ENCODE measurements at places on chromosomes 5 and 9. TPM values are rescaled to one million over a fixed set of nuclear protein-coding genes. Genes with fewer than 3 reads are reported as not detected.

CCDC171 gene
- total RNA-seq: 1.6 TPM

NCBP1 gene
- 20.0 TPM for total RNA-seq

RETREG1 gene
- total RNA-seq: 197 TPM

FAM221B gene
- not detected for total RNA-seq

WASHC1 gene
- total RNA-seq: 13.4 TPM

IDNK gene
- total RNA-seq: 3.4 TPM

KIF12 gene
- not detected for total RNA-seq

CMYA5 gene
- total RNA-seq: 886 TPM

WNT8A gene
- total RNA-seq: not detected

DNA sequence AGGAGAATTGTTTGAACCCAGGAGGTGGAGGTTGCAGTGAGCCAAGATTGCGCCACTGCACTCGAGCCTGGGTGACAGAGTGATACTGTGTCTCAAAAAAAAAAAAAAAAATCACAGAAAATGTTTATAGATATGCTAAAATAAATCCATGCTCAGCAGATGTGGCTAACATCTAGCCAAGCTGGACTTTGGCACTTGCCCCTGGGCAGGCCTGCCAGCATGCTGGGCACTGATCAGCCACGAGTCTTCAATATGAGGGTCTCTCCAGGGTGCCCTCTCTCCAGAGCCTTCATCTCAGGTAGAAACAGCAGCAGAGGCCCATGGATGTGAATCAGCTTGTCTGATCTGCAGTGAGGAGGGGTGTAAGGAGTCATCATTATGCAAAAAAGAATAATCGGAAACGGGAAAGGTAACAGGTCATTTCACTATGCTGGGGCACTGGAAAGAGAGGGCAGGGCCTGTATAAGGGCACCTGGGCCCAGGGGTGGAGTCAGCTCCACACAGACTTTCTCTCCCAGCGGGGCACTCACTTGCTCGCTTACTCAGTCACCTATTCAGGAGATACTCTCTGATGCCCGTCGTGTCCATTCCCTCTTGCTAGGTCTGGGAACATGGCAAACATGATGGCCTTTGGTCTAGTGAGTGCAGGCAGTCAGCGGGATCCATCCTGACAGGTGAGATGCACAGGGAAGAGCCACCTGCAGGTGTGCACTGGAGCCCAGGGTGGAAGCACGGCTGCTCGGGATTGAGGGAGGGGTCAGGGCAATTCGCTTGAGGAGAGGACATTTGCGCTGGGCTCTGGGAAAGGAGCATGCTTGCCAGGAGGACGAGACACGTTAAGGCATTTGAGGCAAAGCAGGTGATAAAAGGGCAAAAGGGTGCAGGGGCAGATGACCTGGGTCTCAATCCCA lies 17.1 kb downstream of the RNF44 start:
- DNase-seq: no peak

GRCh38 chr9:107665057-107665456 lies 175.5 kb upstream of the KLF4 start:
- DNase-seq: no peak

DNA sequence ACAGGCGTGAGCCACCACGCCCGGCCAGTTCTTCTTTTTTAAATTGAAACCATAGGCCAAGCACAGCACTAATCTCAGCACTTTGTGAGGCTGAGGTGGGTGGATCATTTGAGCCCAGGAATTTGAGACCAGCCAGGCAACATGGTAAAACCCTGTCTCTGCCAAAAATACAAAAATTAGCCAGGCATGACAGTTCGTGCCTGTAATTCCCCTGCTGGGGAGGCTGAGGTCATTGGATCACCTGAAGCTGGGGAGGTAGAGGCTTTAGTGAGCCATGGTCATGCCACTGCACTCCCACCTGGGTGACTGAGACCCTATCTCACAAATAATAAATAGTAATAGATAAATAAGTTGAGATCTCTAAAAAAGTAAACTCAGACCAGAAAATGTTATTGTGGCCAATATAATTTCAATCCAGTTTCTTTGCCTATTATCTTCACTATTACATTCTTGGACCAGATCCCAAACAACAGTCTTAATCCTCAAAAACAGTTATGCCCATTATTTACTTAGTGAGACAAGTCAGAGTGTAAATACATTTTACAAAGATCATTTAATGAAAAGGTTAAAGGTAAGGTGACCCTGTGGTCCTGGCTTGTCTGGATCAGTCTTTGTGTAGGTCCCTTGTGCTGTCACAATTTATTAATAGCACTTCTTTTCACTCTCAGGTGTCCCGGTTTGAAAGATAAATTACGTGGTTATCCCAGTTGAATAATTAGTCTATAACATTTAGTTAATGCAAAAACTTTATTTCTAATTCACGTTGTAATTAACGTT lies 53.6 kb downstream of the RAB24 start:
- DNase-seq: no peak

DNA sequence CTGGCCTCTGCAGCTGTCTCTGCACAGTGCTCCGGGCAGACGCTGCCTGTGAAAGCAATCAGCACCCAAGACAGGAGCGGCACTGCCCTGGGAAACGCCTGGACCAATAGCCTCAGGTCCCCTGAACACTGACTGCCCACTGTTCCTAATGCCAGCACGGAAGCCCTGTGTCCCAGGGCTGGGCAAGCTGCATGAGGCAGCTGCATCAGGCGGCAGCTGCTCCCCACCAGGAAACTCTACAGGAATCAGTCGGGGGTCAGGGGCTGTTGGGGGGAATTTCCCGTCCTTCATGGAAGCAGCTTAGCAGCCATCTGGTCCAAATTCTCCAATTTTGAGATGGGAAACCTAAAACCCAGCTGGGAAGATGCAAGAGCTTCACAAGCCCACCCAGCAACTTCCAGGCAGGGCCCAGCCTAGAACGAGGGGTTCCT lies 118.6 kb downstream of the VAV2 start:
- DNase-seq: no peak

GRCh38 chr5:143488381-143488780 lies 84.9 kb upstream of the NR3C1 start:
- DNase-seq: no peak

- DNase-seq: peak; percentile 76
Observed at GRCh38 chr5:39158127-39158593, 61.2 kb downstream of the FYB1 start.

DNA sequence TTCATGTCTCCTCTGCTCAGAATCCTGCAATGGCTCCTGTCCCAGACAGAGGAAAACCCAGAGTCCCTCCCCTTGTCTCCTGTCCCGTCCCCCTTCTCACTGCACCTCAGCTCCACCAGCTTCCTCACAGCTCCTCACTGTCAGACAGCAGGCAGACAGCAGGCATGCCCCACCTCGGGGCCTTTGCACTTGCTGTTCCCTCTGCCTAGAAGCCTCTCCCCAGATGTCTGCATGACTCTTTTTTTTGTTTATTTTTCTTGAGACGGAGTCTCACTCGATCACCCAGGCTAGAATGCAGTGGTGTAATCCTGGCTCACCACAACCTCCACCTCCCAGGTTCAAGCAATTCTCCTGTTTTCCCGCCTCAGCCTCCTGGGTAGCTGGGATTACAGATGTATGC lies 8.8 kb upstream of the SLC6A7 start:
- no peak for DNase-seq

- DNase-seq: no peak
Observed at GRCh38 chr9:83505282-83505681, 32.9 kb downstream of the FRMD3 start.

DNA sequence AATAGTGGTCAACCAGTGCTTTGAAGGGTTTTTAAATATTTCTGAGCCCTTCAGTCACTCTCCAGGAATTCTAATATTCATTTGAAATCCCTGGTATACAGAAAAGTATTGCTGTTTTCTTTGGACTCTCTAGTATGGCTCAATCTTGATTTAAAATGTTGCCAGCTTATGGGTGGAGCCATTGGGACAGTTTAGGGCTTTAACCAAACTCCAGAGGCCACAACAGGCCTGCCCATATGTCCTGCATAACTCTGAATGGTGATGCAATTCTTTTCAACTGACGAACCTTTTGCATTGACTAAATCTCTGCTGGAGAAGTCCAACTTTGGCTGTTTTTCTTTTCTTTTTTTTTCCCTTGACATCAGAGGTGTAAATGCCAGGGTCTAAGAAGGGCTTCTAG lies 10.3 kb upstream of the ANKHD1 start:
- no peak for DNase-seq

DNA sequence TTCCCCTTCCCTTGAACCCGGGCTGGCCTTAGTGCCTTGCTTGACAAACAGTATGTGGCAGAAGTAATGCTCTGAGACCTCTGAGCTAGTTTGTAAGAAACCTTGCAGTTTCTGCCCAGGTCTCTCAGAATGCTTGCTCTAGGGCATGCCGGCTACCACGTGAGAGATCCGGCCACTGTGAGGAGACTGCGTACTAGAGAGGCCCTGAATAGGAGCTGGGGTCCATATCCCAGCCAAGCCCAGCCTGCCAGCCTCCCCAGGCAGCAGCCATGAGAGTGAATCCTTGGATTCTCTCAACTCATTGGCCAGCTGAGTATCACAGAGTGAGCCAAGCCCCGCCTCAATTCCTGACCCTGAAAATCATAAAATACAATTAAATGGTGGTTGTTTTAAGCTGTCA lies 16.0 kb upstream of the COL15A1 start:
- no peak for DNase-seq

GRCh38 chr5:56908942-56909293 lies 478 bp upstream of the SETD9 start:
- no peak for DNase-seq

DNA sequence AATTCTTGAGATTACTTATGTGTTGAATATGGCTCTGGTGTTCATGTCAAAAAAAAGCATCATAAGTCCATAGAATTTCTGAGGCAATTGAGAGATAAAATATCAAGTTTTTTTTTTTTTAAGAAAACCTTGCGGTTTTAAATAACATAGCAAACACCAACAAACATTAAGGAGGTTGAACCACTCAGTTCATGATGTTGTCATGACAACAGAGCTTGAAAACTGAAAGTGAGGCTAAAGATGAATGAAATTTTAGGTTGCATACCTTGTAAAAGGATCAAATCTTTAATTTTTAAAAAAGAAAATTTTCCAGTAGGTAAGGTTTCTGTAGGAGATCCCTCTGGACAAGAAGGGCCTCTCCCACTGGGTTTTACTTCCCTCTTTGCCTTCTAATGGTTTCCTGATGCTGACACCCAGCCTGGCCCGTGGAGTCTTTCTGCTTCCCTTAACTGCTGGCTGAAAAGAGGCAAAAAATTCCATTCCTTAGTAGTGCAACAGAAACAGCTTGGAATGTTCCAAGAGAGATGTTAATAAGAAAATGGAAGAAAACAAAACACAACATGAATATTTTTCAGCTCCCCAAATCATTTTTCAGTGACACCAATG lies 60.0 kb upstream of the FER start:
- DNase-seq: no peak

GRCh38 chr9:125343518-125344275 lies 82.1 kb downstream of the GAPVD1 start:
- DNase-seq: no peak

- no peak for DNase-seq
Observed at GRCh38 chr9:136244122-136244968, 1.3 kb downstream of the QSOX2 start.

- no peak for DNase-seq
Observed at GRCh38 chr5:148791334-148791667, 35.1 kb upstream of the ADRB2 start.

DNA sequence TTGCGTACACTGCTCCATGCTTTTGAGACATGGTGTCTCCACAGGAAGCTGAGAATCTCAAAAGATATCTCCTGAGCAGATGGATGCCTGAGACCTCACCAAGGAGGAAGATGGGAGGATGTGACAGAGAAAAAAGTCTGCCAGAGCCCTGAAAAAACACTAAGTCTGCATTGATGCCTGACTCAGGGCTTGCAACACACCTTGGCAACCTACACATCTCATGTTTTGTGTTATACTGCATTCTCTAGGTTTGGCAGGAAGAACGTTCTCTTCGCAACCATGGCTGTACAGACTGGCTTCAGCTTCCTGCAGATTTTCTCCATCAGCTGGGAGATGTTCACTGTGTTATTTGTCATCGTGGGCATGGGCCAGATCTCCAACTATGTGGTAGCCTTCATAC lies 19.2 kb downstream of the SLC22A4 start:
- no peak for DNase-seq

DNA sequence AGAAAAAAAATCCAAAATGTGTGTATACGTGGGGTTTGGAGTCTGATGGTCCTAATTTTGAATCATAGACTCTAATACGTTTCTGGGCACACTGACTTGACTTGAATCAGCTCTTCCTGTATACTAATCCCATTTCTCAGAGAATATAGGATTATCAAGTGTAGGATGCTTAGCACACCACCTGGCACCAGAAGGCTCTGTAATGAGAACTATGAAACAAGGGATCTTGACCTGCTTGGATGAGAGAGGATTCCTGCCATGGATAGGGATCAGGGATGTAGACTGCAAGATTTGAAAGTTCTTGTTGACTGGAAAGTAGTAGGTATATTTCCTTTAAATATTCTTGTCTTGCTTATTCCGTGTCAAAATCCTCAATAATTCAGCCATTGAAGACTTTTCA lies 7.8 kb downstream of the HSPA4 start:
- no peak for DNase-seq

GRCh38 chr5:147966326-147966725 lies 60.0 kb upstream of the C5orf46 start:
- DNase-seq: no peak

DNA sequence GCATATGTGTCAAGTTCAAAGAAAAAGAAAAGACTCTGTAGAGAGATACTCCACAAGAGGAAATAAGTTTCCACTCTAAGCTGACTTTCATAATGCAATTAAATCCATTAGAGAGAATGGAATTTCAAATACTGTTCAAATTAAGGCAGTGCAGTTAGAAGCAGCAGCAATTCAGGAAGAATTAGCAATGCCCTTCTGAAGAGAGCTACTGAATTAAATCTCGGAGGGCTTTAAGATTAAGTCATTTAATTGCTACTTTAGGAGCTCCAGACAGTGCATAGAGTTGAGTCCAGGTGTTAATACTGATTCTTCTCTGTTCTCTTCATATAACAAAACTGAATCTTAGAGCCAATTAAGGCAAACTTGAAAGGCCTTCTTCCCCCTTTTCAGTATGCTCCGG lies 8.5 kb downstream of the CDH12 start:
- DNase-seq: no peak

DNA sequence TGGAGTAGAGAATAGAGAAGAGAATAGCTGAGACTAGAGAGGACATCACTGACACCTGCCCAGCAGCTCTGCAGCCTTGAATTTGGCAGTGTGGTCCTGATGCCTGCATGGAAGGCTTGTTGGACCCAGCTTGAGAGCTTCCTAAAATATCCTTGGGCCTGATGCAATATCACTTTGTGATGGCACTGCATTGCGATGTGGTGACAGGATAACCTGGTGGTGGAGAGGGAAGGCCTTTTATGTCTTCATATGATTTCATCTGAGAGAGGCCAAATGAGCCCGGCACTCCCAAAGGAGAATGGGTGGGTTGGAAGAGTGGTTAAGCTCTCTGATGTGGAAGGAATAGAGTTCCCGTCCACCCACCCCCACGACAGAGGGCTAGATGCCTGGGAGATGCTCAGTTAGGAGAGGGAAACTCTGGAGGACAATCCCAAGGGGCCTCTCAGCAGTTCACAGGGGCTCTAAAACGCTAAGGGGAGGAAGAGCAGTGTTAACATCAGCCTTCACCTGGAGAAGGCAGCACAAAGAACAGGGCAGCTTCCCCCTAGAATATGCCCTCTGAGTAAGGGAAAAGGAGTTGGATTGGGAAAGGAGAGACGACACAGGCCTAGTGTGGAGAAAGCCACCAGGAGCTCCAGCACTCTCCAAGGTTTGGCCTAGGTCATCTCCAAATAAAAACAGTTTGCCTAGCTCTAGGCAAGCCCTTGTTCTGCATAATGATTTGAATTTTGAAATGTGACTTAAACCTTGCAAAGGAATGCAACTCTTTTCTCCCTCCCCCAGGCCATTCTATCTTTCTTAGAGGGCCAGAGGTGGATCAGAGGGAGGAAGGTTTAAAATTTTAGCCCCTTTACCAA lies 99.8 kb upstream of the SSBP2 start:
- DNase-seq: no peak

- DNase-seq: no peak
Observed at GRCh38 chr9:25442526-25442925, 235.7 kb downstream of the TUSC1 start.
